ENCODE measurements at places on chromosomes 11 and 22.

- peak; percentile 97 for DNase-seq
Observed at GRCh38 chr22:30435674-30436126, 10.1 kb downstream of the MTFP1 start.

DNA sequence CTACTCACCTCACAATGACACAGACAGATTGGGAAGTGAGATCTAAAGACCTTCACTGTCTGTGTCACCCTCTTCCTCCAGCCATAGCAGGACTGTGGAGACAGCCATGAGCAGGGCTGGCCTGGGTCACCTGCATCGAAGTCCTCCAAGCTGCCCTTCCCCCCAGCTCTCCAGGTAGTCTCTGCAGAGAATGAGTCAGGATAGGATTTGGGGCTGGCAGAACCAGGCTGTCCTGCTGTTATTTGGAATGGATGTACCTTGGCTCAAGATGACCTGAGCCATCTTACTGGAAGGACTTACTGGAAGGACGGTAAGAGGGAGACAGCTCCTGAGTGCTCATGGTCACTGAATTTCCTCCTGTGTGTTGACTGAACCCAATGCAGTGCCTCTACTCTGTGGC is 29.2 kb downstream of the GGTLC2 start:
- DNase-seq: no peak

DNA sequence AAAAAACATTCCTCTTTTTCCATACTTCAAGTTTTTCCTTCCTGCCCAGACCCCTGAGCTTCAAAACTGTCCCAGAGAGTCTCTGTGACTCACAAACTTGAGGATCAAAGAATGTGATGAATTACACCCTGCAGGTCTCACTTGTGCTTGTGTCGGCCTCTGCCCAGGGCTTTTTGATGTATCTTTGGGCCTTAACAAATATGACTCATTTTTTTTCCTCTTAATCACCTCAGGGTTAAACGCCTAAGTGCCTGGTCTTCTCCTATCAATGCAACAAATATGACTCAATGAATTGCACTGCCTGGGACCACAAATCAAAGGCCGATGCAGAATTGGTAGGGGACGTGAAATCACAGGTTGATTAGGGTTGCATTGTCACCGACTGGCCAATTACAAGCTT is 267.7 kb downstream of the LARGE1 start:
- DNase-seq: no peak

- DNase-seq: no peak
Observed at GRCh38 chr11:19844012-19844411, 131.4 kb downstream of the NAV2 start.

DNA sequence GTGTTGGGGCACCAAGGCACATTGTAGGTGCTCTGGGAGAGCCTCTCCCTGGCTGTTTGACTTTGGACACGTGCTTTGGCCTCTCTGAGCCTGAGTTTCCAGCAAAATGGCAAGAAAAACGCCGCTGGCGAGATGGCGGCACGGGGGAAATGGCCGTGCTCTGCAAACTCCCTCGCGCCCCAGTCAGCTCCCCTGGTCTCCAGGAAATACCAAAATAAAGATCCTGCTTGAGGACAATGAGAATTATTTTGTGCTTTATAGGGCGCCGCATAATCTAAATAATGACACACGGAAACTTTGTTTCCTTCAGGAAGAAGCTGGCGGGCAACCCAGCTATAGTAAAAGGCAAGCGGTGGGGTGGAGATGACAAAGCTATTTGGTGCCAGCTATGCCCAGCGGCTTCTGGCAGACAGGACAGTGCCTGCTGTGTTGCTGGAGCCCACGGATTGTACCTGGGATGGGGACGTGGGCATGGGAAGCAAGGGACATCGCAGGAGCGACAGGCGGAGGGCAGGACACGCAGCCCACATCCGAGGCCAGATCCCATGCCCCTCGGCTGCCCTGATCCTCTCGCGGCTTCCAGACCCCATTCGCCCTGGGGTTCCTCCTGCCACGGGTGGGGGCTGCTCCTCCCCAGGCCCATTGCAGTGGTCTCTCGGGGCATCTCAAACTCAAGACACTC is 26.3 kb upstream of the RFPL3 start:
- no peak for DNase-seq

GRCh38 chr11:46540807-46541206 is 53.0 kb downstream of the AMBRA1 start:
- DNase-seq: no peak

DNA sequence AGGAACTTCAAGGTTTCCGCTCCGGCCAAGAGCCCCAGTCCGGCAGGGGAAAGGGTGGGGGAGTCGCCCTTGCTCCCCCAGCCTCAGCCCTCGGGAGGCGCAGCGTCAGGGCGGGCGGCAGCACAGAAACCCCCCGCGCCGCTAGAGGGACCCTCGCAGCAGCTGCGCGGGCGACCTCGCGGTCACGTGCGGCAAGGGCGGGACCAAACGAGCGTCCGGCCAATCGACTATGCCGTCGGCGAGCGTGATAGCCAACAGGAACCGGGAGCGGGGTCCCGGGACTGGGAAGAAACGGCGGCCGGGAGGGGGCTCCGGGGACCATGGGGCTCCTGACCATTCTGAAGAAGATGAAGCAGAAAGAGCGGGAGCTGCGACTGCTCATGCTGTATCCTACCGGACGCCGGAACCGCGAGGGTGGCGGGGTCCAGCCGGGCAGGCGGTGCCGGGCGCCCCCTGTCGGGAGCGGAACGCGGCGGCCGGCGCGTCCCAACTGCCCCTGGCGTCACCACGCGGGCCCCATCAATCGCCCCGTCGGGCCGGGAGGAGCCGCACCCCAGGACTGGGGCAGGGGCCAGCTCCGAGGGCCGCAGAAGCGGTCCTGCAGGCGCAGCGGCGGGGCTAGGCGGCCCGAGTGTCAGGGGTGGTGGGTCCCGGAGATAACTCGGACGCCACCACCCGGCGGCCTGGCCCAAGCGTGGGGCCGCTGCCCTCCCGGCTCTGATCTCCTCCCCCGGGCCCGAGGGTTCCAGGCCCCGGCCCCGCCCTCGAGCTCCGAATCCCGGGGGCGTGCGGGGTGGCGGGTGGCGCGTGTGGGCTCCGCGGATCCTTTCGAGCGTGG is at the start of gene ARL2:
ARL2 (plus strand) TSS at position 273 of the 838 bp plus-strand sequence; CDS start at position 321, 48 bp downstream.
- peak; percentile 90 for DNase-seq

- DNase-seq: no peak
Observed at GRCh38 chr22:31079095-31079642, 1.9 kb upstream of the SMTN start.

DNA sequence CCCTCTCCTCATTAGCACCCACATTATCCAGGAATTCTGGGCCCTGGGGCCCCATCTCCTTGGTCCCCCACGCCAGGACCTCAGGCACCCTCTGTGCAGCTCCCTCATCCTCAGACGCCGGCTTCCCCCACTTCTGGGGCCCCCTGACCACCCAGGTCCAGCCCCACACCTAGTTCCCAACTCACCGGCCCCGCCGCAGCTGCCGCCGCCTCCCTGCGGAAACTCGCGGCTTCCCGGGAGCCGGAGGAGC is at the start of gene PCSK7:
PCSK7 (minus strand) TSS at position 232 of the 250 bp plus-strand sequence. CDS start 2,229 bp downstream, outside the sequence.
- no peak for DNase-seq

GRCh38 chr11:9719566-9720289 is 55.9 kb downstream of the SWAP70 start:
- no peak for DNase-seq

DNA sequence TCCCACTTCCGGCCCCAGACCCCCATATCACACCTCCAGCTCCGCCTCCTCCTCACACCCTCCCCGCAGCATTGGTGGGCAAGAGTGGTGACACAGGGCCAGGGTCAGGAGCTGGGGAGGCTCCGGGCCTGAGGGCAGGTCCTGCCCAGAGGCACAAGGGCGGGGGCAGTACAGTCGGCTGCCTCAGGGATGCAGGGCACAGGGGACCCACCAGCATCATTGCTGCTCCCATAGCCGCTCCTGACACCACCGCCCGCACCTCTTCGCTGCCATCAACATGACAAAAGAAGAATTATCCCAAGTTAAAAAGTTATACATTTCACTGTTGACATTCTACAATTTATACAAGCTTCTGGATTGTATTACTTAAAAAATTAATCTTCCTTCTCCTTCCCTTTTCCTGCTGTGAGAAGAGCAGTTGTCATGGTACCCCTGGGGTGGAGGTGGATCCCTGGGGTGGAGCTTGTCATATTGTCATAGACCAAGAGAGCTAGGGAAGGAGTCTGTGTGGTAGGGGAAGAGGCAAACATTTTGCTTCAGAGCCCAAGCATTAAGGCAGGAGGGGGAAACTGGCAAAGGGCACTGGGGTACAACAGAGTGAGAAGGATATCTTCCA is 4.1 kb downstream of the SBF2 start:
- no peak for DNase-seq

GRCh38 chr22:47054231-47055072 is 292.0 kb downstream of the TBC1D22A start:
- no peak for DNase-seq

GRCh38 chr11:76806608-76807205 is 23.6 kb downstream of the TSKU start:
- DNase-seq: no peak

DNA sequence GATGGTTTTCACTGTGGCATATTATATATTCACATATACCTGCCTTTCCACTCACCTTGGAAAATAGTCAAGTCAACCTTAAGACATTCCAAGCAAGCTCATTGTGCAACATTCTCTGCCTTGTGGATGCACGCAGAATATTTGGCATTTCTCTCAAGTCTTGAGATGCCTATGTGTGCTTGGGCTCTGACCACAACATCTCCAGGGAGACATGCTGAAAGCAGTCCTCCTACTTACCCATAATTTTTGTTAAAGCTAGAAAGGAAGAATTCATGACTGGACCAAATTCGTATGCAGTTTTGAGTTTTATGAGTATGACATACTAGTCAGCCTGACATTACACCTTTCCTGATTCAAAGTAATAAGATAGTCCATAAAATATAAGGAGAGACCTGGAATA is 684.0 kb downstream of the OPCML start:
- no peak for DNase-seq

DNA sequence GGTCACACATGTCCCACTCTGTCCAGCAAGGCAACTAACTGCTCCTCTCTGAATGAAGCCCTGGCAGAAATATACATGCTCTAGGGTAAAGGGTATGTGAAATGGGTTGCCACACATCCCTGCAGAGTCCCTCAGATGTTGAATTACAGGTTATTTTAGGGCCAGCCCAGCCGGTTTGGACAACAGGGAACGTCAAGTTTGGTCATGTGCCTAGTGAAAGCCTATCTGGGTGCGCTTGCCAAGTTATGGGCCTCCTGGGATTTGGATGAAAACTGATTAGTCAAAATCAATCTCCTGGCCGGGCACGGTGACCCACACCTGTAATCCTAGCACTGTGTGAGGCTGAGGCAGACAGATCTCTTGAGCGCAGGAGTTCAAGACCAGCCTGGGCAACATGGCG is 10.4 kb downstream of the AP1B1 start:
- DNase-seq: no peak

DNA sequence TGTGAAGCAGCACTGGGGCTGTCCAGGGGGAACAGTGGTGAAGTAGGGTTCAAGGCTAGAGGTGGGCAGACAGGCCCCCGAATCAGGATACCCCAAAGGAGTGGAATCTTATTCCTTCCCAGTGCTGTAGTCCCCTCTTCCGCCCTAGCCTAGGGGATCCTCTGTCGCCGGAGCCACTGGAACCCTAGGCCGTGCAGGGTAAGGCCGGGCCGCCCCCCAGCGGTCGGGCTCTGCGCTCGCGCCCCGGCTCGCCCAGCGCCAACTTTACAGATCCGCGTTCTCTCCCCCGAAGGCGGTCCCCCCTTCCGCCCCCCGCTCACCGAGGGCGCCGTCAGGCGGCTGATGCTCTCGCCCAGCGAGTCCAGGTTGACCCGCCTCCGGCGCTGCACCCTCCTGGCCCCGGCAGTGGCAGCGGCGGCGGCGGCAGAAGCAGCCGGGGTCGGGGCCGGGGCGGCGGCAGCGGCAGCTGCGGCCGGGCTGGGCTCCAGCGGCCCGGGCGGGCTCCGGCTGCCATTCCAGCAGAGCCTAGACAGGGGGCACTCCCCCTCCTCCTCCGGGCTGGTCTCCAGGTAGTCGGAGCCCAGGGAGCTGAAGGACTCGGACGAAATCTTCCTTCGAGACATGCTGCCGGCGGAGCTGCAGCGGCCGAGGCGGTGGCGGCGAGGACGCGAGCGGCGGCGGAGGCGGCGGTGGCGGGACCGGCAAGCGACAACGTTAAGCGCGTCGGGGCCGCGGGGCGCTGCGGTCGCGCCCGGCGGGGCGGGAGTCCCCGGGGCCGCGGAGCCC is 650 bp downstream of the GUCY1A2 start:
- DNase-seq: no peak

DNA sequence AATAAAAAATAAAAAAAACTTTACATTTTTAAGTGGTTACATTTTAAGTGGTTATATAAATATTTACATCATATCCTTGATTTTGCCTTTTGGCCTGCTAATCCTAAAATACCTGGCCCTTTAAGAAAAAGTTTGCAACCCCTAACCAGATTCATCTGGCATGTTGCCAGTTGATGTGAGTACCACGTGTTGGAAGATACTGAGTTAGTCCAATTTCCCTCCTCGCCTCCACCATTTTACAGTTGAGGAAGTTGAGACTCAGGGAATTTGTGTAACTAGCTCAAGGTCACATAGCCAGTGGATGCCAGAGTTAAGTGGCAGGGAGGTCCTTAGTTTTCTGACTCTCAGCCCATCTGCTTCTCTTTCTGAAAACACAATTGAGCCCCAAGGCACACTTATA is 5.1 kb downstream of the ELF5 start:
- DNase-seq: no peak

- no peak for DNase-seq
Observed at GRCh38 chr11:132064987-132065620, 694.7 kb downstream of the NTM start.

- DNase-seq: no peak
Observed at GRCh38 chr11:123702139-123702538, 39.3 kb downstream of the ZNF202 start.

- DNase-seq: no peak
Observed at GRCh38 chr22:17717708-17718107, 56.6 kb downstream of the BID start.

GRCh38 chr22:49751966-49752597 is 75.6 kb downstream of the BRD1 start:
- DNase-seq: no peak

DNA sequence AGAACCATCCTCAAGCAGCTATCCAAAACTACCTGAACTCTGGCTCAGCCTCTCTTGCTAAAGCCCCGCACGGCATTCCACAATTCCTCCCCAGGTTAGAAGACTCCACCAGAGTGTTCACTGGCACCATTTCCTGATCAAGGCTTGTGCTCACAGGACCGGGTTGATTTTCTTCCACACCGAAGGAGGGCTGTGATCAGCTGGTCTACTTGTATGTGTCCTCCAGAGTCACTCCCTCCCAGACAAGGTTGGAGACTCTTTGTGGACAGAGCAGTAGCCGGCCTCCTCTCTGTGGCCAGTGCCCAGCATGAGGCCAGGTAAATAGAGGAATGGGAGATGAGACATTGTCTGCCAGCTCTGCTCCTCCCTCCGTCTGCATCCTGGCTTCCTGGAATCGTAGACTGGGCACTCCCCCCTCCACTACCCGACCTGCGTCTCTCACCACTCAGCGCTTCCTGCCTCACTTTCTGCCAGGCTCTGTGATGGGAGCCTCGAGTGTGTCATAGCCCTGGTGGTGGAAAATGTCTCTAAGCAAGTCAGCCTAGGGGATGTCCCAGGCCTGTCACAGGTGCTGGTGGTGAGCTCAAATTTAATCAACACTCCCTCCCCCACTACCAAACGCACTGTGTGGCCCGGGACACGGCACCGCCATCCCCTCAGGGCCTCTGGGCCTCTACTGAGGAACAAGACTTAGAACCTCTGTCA is 12.5 kb upstream of the TMPRSS6 start:
- DNase-seq: peak; percentile 97
